Esophagus squamous epithelium (tissue), 5 donors: ENCODE measurements at places on chromosomes 11 and 22. TPM values are rescaled to one million over a fixed set of nuclear protein-coding genes. Genes with fewer than 3 reads are reported as not detected.

PHOX2A gene
- not detected for total RNA-seq

OR52I2 gene
- total RNA-seq, result not detected

LAYN gene
- 6.3 TPM for total RNA-seq

C11orf42 gene
- total RNA-seq, result not detected

GRCh38 chr22:42693763-42694683, 26.6 kb downstream of the A4GALT start:
- H3K27me3 ChIP-seq, result no peaks in the 10 kb centered on the region
- no peak for DNase-seq
- H3K4me1 ChIP-seq, result peaks cover 39% of the 10 kb centered on the region

DNA sequence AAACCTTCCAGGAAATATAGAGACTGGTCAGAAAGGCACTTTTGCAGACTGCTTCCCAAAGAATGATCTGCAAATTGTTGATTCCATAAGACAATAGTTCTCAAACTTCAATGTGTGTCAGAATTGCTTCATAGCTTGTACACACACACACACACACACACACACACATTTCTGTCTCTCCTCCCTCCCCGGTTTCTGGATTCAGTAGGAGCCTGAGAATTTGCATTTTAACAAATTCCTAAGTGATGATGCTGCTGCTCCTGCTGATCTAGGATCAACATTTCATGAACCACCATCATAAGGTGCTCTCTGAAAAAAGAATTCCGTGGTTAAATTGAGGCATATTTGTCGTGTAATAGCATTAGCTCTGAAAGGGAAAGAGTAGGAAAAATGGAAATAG, 35.3 kb upstream of the FZD4 start:
- no peak overlapping the region for H3K4me3 ChIP-seq
- no peak for DNase-seq
- H3K27me3 ChIP-seq, result no peaks in the 10 kb centered on the region
- H3K36me3 ChIP-seq, result no peaks in the 10 kb centered on the region
- H3K27ac ChIP-seq, result no peak overlapping the region

DNA sequence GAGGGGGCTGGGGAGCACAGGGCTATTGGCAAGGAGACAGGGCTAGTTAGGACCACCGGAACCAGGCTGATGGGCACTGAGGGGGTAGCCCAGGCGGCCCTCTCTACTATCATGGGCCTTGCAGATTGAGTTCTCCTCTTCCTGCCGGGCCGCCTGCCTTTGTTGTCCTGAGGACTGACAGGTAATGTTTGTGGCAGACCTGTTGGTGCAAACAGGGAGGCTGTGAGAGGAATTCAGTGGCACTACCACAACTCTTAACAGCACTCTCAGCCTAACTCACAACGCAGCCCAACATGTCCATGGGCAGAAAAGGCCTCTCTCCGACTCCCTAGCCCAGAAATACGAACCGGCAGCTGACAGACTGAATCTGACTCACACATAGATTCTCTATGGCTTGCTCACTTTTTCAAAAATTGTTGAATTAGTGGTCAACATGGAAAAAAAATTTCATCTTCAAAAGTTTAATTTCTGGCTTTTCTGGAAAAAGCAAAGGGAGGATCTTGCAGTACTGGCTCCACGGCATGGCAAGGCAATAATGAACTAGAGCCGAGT, 11.4 kb downstream of the KCNJ5 start:
- H3K27ac ChIP-seq, result no peak overlapping the region
- DNase-seq, result no peak
- no peaks in the 10 kb centered on the region for H3K36me3 ChIP-seq
- H3K4me3 ChIP-seq, result no peak overlapping the region
